ENCODE measurements at places on chromosomes 11 and 22. TPM values are rescaled to one million over a fixed set of nuclear protein-coding genes. Genes with fewer than 3 reads are reported as not detected.
A peak's percentile ranks its signal among the peaks of the same experiment; 100 is the strongest.

Gene MYRF
- 0.18 TPM for total RNA-seq

- DNase-seq, result peak; percentile 53
Measured at GRCh38 chr11:131875611-131876010, 505.2 kb downstream of the NTM start.

Gene GLYAT
- total RNA-seq, result not detected

GRCh38 chr11:2316169-2316962, 14.6 kb downstream of the TSPAN32 start:
- no peak for DNase-seq

Gene PNPLA5
- not detected for total RNA-seq

- DNase-seq, result peak; percentile 92
Measured at GRCh38 chr11:103714246-103714645, 322.2 kb upstream of the DDI1 start.

GRCh38 chr22:30036656-30037055, 43.6 kb upstream of the HORMAD2 start:
- DNase-seq, result no peak

Gene LINC01488
- not detected for total RNA-seq

Gene MUC15
- 0.25 TPM for total RNA-seq

All from fibroblast of the aortic adventitia (primary cell).